ENCODE measurements at places on chromosomes 11 and 22.

DNA sequence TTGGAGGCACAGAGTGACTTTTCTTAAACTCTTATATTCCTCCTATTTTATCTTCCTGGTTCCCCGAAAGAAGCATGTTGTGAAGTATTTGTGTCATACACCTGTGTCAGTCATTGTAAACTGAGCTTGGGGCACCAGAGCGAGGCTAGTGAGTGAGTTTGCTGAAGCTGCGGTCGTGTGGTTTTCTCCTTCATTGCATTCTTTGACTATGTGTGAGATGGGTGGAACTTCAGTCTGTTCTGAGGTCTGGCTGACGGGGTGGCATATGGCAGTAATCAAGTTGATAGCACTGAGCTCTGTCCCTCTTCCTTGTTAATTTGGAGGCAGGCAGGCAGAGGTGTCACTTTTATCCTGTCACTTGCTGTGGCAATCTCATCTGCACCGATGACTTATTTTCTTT, 4.2 kb downstream of the VPS26B start:
- DNase-seq: peak; percentile 84

DNA sequence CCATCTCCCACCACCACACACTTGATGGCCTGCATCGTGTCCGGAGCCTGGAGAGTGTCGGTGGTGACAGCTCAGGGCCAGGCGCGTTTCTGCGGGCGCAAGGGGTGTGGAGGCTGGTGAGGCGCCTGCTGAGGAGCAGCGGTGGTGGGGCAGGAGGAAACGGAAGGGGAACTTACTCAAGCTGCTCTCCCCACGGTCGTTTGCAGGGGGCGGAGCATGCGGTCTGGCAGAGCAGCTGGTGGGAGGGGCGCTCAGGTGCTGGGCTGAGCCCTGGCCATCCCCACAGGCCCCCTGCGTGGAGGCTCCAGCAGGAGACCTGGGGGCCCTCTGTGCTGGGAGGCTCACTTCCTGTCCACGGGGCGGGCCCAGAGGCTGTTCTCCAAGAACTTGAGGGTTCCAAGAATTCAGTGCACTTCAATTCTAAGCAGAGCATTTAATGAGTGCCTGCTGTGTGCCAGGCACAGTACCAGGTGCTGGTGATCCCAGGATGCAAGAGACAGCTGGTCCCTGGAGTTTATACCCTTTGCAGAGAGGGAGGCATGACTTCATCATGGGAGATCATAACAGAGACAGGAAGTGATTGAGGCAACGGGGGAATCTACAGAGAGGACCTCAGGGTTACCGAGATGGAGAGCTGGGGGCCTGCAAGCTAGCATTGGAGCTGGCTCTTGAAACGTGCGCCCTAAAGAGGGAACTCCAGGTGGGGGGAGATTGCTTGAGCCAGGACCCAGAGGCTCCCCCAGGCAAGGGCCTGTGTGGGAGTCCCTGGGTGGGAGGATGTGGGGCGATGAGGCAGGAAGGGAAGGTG, at the start of gene RAC2:
RAC2 (minus strand) TSS at position 156 of the 808 bp plus-strand sequence; CDS start at position 35, 121 bp downstream.
- DNase-seq: peak; percentile 93

DNA sequence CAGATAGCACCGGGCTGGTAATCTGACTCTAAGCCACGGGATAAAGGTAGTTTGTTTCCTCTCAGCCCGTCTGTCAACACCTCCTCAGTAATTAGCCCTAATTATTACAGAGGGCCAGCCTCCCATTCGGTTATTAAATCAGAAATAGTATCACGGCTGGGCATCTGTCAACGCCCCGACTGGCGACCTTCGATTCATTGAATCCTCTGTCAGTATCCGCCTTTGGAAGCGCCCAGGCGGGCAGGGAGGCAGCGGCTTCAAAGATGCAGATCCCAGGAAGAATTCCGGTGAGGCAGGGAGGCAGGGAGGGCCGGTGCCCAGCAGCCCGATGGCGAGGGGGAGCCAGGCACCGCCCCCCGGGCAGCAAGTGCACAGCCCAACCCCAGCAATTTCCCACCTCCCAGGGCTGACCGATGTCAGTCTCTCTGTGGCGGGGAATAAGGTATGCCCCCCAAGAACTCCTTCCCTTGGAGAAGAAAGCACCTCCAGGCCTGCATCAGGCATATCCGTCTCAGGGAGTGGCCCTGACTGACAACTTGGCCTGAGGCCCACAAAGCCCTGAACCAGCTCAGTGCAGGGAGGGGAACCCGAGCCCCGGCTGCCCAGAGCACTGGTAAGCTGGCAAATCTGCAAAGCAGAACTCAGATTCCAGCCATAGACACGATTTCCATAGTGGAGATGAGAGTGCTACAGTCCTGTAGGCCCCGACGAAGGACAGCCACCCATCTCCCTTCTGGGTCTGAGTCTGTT, 11.4 kb downstream of the GNB1L start:
- no peak for DNase-seq

DNA sequence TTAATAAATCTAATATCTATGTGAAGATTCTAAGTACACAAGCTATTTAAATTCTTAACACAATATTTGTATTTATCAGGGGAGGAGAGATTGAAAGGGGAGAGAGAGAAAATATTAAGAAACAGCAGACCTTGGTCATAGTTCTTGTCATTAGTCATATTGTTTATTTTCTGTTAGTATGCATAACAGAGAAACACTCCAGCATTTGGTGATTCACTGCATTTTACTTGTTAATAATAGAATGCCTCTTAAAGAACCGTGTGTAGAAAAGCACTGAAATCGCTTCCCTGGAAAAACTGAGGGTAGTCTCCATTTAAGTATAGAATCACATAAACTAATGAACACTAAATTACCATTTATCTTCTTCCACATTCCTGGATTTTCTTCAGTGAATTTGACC, 122.7 kb upstream of the TRPC6 start:
- no peak for DNase-seq

GRCh38 chr22:37409459-37410050, 17.7 kb downstream of the ELFN2 start:
- no peak for DNase-seq

DNA sequence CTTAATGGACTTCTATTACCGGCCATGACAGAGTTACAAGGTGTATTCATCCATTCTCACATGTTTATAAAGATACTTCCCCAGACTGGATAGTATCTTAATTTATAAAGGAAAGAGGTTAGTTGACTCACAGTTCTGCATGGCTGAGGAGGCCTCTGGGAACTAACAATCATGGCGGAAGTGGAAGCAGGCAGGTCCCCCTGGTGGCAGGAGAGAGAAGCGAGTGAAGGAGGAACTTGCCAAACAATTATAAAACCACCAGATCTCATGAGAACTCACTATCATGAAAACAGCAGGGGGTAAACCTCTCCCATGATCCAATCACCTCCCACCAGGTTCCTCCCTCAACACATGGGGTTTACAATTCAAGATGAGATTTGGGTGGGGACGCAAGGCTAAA, 170.0 kb upstream of the PDGFD start:
- DNase-seq: no peak

- peak; percentile 27 for DNase-seq
Observed at GRCh38 chr11:62804310-62805075, 747 bp downstream of the NXF1 start.

GRCh38 chr22:29628996-29629902, 25.8 kb downstream of the NF2 start:
- no peak for DNase-seq

DNA sequence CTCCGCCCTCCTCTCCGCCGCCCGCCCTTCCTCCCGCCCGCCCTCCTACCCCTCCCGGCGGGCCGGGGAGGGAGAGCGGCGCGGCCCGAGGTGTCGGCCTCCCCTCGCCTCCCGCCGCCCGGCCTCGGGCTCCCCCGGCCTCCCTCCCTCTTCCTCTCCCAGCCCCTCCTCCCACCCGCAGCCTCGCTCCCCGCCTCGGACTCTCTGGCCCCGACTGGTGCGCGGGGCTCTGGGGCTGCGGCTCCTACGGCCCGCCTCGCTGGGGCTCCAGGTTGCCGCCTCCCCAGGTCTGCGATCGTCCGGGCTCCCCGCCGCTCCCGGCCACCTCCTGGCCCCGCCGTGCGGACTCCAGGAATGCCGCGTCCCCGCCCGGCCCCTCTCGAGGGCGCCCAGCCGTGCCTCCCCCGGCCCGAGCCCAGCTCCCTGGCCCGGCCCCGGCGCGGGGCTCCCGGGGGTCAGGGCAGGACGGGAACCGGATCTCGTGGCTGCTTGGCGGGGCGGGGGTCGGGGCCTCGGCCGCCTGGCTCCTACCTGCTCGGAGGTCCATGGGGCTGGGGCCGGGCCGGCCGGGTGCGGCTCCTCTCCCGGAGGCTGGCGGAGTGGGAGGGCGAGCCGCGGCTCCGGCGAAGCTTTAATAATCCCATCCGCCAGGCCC, at the start of gene CLCF1:
CLCF1 (minus strand) TSS at position 606 of the 655 bp plus-strand sequence; CDS start at position 547, 59 bp downstream.
- peak; percentile 67 for DNase-seq

DNA sequence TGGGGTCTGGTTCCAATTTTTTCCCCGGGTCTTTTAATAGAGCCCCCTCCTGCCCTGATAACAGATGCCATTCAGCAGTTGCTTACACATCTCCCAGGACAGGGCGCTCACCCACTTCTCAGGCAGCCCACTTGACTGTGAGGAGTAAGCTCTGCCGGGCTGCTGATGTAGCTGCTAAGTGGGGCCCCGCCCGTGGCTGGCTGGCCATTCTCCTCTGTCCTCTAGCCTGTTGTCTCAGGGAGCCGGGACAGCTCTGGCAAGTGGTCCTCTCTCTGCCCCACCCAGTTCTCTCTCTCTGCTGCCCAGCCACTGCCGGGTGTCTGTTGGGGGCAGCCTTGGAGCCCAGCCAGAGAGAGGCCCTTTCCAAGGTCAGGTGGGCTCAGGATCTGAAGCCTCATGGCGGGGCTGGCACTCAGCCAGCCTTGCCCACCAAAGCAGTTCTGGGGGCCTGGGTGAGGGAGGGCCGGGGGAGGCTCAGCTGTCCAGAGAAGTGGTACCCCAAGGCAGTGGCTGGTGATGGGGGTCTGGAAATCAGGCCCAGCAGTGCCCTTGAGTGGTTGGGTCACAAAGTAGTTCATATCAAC, 8.9 kb downstream of the KCNJ4 start:
- no peak for DNase-seq

DNA sequence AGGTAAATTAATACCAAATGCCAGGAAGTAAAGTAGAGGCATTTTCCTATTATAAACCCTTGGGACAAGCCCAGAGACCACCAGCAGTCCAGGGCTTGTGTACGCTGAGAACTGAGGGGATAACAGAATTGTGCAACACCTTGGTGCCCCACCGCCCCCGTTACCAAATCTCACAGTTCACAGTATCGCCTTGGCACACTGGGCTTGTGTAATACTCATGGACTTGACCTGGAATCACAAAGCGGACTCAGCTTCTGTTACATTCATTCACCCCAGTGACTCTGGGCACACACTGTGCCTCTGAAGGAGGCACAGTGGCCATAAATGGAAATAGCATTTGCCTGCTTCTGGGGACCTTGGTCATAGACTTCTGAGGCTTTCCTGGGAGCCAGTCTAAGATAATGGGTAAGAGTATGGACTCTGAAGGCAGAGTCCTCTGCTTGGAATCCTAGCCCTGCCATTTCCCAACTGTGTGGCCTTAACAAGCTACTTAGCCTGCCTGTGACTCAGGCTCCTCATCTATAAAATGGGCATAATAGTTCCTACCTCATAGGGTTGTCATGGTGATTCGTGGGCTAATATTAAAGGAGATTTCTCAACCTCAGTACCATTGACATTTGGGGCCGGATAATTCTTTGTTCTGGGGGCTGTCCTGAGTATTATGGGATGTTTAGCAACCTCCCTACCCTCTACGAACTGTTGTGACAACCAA, 53.7 kb downstream of the TIMP3 start:
- DNase-seq: no peak

DNA sequence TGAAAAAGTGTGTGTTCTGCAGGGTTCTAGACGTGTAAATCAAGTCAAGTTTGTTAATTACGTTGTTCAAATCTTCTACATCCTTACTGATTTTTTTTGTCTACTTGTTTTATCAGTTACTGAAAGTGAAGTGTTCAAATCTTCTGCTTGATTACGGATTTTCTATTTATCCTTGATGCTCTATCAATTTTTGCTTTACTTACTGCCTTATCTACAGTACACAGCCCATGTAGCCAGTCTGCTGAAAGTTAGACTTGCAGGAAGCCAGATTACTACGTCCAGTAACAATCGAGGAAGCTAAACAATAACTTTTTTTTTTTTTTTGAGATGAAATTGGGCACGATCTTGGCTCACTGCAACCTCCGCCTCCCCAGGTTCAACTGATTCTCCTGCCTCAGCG, 15.6 kb upstream of the C11orf24 start:
- no peak for DNase-seq

DNA sequence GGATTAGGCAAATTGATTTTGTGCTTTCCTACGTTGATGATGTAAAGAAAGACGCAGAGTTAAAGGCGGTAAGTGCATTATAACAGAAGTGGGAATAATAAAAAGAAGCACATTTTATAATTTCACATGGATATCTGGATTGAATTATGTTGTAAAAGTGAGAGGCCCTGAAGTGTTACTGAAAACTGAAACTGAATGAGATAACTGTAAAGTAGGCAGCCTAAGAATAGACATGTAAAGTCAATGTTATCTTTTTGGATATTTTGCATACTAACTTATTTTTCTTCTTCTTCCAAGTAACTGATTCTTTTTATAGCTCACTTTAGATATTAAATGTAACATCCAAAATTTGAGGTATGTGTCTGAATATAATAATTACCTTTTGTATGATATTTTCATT, 28.3 kb downstream of the ANO5 start:
- no peak for DNase-seq

DNA sequence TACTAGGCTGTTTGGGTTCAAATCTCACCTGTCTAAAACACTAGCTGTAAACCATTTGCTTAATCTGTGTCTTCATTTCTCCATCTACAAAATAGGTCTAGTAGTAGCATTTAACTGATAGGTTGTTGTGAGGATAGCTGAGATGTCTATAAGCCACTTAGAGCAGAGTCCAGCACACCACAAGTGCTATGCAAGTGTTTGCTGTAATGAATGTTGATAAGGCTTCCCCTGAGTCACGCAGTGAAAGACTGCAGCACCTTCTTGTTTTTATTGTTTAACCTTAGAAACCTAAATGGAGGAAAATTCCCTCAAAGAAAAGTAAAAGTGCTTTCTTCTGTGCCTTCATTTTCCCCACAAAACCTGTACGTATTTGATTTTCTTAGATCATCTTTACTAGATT, 23.1 kb upstream of the LDHA start:
- no peak for DNase-seq

DNA sequence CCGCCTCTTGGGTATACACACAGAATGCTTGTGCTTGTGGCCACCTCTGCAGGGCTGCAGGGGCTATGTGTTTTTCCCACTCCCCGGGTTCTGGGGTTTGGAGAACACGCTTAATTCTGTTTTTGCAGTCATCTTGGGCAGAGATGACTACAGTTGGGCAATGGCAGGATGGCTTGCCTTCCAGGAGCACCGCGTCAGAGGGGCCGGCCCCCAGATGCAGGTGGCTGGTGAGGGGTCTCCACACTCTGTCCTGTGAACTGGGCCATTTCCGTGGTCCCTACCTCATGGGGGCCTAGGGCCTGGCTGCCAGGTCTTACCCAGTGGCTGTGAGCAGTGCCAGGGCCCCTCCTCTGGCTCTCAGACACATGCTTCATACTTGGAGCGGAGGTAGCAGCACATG, 68.3 kb downstream of the CTTN start:
- no peak for DNase-seq

GRCh38 chr22:29948385-29948769, 65.4 kb downstream of the MTMR3 start:
- no peak for DNase-seq

- DNase-seq: no peak
Observed at GRCh38 chr11:12731841-12732336, 57.7 kb downstream of the TEAD1 start.

All from CD8-positive, alpha-beta T cell (primary cell).